ENCODE measurements at places on chromosomes 16 and 17.

- H3K27me3 ChIP-seq, result no peaks in the 10 kb centered on the region
- no peak overlapping the region for H3K4me3 ChIP-seq
- no peak overlapping the region for H3K27ac ChIP-seq
- DNase-seq, result no peak
- no peaks in the 10 kb centered on the region for H3K36me3 ChIP-seq
- H3K4me1 ChIP-seq, result peaks cover 23% of the 10 kb centered on the region
Observed at GRCh38 chr17:63626551-63627180, 4.4 kb downstream of the MAP3K3 start.

GRCh38 chr17:42521666-42522262 is 14.3 kb upstream of the NAGLU start:
- no peak overlapping the region for H3K27ac ChIP-seq
- peaks cover 7% of the 10 kb centered on the region for H3K36me3 ChIP-seq
- no peaks in the 10 kb centered on the region for H3K27me3 ChIP-seq
- no peak for DNase-seq
- H3K4me1 ChIP-seq, result peaks cover 6% of the 10 kb centered on the region
- no peak overlapping the region for H3K4me3 ChIP-seq

DNA sequence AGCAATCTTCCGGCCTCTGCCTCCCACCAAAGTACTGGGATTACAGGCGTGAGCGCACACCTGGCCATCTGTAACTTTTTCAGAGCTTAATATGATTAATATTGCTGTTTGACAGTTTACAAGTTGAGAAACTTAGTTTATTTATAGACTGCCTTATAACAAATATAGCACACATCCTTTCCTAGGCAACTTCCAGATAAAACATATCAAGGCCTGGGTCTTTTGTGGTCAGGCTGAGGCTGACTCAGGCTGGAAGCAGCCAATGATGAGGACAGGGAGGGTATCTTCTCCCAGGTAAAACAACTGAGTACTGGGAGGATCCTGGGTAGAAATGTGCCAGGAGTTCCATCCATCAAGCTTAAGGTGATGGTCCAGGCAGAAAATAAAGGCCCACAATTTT is 16.2 kb downstream of the LUC7L start:
- H3K27me3 ChIP-seq, result no peaks in the 10 kb centered on the region
- no peak for DNase-seq
- H3K36me3 ChIP-seq, result peaks cover 76% of the 10 kb centered on the region
- H3K4me1 ChIP-seq, result no peaks in the 10 kb centered on the region
- H3K27ac ChIP-seq, result no peak overlapping the region

DNA sequence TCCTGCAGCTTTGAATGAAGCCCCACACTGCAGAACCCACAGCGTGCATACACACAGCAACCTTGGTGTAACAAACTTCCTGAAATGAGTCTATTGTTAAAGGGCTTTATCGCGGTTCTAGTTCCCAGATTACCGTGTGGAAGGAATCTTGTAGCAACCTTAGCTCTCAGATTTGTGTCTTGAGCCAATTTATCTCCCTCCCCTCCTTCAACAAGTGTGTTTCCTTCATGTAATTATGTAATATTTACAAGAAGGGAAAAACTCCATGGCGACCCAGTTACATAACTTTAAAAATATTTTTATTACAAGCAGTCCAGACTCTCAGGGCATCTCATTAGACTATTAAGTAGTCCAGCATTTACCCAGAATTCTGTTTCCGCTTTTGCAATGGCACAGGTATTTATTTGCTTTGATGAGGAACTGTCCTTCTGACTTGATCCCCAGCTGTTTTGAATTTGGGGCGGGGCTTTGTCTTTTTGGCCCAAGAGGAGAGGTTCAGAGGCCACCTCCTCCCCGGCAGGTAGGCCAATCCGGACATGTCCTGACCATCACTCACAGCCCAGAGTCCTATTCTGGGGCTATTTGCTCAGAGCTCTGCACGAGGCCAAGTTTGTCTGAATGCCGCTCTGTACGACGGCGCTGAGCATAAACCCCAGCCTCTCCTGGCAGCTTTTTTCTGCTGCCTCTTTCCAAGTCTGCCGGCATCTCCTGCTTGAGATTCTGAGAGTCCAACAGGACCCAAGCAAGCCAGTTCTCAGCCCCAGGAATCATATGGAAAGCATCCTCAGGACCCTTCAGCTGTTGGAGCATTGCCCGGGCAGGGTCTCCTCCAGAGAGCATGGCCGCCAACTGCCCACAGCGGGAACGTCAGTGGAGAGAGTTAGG is 35.6 kb downstream of the CLEC16A start:
- no peaks in the 10 kb centered on the region for H3K27me3 ChIP-seq
- H3K4me3 ChIP-seq, result no peak overlapping the region
- peaks cover 9% of the 10 kb centered on the region for H3K4me1 ChIP-seq
- DNase-seq, result no peak
- peaks cover 54% of the 10 kb centered on the region for H3K36me3 ChIP-seq
